ENCODE measurements at places on chromosomes 2 and 18.

- DNase-seq: peak; percentile 46
Measured at GRCh38 chr2:33372940-33373553, 103.4 kb upstream of the RASGRP3 start.

GRCh38 chr18:6835345-6835744, 105.8 kb downstream of the ARHGAP28 start:
- DNase-seq: no peak

DNA sequence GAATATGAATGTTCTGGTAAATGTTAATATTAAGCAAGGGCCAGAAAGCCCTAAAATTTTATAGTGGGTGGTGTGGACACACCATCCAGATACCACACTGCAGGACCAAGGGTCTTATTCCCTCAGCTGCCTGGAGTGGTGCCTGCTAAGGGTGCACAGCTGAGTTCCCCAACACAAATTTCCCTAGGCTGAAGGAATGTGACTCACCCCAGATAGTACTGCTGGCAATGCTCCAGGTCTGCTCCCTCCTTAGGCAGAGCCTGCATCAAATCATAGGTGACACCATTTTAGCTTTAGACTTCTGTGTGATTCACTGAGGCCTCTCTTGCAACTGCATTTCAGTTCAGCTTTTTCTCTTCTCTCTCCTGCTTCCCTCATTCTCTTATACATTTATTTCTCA, 321.1 kb downstream of the SATB2 start:
- peak; percentile 71 for DNase-seq

DNA sequence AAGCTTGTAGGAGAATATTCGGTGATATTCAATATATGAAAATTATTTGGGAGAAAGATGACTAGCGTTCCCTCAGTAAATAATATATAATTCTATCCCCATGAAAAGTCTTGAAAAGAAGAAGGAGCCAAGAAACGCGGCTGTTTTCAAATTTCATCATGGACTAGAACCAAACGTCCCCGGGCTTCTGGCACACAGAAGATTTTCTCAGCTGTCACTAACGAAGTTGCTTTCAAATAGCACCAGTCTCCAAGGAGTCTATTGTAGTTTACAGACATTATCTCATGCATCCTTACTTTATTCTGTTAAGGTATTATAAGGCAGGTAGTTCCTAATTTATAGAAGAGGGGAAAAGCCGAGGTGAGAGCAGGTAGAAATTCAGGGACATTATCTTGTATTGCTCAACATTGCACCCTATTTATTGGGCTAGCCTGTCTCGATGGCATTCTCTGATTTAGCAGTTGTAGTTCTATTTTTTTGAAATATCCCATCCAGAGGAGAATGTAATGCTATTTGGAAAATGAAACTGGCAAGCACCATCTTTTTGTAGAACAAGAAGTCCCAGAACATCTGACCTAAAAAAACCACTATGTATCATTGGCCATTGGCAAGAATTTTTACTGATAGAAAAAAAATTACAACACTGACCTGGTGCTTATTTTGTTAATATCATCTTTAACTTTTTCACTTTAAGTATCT, 198.1 kb upstream of the RASGRP3 start:
- DNase-seq: no peak

Data from EH (cell line).